ENCODE measurements at places on chromosomes 6 and 20.

GRCh38 chr6:116277124-116277523, 2.6 kb downstream of the TSPYL1 start:
- no peak for DNase-seq

DNA sequence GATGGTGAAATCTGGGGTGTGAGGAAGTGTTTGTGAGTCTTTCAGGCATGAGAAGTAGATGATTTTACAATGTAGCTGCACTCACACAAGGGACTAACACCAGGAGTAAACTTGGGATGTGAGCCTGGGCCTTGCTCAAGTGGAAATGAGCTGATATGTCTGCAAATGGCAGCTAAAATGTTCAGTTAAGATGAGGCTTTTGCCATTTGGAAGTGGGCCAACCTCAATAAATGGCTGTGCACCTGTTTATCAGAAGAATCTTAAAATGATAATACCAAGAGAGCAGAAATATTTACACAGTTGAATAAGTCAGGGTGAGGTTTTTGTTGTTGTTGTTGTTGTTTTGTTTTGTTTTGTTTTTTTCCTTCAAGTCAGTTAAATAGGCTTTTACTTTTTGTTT, 25.7 kb upstream of the KLHL31 start:
- DNase-seq = no peak

DNA sequence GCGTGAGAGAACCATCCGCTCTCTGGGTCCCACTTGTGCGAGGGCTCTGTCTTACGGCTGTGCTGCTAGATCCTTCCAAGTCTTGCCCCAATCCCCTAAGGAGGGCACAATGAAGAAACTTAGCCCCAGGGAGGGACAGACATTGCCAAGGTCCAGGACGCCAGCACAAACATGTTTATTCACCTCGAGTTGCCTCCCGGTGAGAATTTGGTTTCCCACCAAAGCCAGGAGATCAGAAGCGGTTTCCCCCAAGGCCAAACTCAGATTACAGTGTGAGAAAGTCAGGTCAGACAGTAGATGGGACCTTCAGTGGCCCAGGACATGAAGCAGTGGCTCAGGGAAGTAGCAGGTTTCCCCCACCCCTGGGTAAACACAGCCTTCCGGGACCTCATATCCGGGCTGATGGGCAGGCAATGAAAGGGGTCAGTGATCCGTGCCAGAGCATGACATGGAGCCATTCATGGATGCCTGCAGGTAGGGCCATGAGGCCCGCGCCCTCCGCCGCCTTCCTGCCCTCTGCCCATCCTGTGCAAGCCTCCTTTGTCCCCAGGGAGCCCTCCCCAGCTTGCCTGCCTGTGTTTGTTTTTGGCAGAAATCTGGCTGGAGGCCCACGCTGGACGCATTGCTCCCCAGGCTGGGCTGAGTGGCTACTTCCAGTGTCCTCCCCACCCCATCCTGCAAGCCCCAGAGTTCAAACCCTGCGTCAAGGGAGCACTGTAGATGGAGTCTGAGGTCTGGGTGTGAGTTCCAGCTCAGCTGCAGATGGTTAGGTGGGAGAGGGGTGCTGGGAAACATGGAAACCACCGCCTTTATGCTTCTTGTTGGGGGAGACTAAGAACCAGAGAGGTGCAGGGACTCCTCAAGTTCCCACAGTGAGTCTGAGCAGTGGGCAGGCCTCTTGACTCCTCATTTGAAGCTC, 2.0 kb downstream of the BPIFB2 start:
- no peak for DNase-seq

DNA sequence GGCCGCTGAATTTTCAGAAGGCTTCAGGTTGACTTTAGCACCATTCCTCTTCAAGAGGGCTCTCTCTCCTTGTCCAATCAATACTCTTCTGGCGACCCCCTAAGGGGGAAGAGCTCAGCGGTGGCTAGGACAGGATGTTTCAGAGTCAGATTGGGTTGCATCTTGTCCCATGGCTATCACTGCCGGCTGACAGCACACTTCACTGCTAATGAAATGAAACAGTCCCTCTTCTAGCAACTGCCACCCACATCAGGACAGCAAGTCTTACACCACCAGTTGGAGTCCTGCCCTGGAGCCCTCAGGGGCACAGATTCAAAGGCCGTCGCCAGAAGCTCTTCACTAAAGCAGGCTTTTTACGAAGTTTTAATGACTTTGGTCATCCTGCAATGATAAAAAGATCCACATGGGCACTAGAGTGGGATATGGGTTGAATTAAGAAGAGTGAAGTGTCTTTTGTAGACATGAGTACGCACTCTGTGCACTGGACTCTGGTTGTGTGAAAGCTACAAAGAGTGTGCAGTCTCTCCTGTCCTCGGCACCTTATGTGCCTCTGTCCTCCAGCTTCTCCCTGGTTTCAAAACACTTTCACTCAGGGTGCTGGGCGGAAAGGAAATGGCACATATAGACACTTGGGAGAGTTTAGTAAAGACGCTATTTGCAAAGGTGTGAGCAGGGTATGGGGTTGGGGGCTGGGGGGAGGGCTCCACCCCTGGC, 66.1 kb upstream of the SLC22A16 start:
- DNase-seq = no peak

GRCh38 chr6:139736325-139736906, 362.0 kb upstream of the CITED2 start:
- DNase-seq = no peak

DNA sequence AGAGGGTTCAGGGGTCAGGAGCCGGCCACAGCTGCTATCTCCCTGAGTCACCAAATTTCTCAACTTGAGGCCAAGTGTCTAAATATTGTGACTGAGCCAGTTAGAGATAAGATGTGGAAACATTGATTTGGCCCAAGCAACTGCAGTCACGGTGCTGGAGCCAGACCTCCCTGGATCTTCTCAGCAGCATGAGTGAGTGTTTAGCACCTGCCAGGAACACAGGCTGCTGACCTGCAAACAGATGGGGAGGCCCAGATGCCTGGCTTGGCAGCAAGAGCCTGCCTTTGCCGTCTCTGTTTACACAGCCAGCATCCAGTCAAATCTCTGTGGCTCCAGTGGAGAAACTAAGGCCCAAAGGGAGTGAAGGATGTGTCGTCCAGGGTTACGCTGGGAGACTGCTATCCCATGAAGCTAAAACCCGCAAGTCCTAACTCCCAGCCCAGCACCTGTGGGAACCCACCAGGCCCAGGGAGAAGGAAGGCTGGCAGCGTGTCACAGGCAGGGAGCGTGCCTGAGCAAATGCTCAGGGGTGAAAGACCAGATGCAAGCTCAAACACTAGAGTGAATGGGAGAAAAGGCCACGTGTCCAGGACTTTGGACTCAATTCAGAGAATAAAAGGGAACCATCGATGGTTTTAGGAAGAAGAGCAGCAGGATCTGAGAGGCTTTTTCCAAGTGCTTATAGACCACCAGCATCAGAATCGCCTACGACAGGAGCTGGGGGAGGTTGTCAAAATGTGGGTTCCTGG, 15.9 kb upstream of the PTGIS start:
- no peak for DNase-seq

- no peak for DNase-seq
These were observed 79.4 kb downstream of the JAG1 start for GRCh38 chr20:10594296-10594868.

DNA sequence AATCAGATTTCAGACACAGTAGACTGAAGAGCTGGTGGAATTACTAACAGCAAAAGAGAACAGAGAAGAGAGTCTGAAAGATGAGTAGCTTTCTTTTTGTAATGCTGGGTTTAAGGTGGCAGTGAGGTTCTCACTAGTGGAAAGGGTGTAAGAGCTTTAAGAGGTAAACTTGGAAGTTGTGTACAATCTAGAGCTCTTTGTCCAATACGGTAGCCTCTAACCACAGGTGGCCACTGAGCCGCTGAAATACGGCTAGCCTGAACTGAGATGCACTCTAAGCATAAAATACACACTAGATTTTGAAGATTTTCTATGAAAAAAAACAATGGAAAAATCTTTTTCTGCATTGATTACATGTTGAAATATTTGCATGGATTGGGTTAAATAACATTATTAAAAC, 4.0 kb downstream of the ELOVL2 start:
- no peak for DNase-seq

GRCh38 chr6:70222439-70222749, 80.5 kb downstream of the COL9A1 start:
- no peak for DNase-seq

- DNase-seq = no peak
These were observed 17.0 kb upstream of the FHL5 start for GRCh38 chr6:96545882-96546281.

DNA sequence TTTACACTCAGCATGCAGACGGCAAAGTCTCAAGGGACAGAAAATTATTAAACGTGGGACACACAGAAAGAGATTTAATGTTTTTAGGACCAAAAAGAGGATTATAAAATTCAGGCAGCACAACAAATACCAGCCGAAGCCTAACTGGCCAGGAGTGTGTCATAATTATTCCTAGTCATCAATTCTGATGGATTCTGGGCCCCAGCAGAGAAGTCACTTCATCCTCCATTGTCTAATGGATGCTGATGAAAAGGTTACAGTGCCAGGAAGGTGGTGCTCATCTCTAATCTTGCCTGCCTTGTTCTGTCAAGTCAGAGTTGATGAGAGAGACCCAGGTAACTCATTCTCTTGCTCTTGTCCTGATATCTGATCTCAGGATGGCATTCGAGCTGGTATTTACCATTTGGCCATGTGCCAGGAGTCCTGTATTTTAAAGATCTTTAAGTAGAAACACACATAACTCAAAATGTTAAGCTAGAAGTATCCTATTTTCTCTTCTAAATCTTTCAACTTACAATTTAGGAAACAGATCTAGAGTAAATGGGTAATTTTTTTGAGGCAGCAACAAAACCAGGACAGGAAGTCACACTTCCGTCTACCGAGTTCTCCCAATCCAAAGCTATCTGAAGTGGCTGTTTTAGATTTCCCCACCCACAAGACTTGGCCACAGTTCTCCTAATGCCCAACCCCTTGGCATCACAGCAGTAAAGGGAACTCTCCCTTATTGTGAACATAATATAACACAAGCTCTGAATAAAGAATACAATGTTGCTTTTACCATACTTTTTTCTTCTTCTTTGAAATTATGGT, 50.0 kb downstream of the ADAT2 start:
- no peak for DNase-seq

DNA sequence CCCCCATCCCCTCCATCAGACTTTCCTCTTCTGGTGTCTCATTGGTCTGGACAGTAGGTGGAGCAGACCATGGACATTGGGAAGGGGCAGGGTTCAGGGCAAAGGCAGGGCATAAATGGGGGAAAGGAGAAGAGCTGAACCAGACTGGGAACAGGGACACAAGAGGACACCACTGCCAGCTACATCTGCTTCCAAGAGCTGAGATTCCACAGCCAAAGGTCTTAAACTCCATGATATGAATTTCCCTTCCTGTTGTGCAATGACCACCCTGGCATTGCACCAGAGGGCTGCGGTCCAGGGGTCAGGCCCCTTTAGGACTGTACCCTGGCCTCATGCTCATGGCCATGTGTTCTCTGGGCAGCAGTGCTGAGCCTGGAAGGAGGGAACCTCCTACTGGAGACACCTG, 137.9 kb downstream of the MAFB start:
- no peak for DNase-seq

GRCh38 chr6:118324116-118324515, 224.0 kb upstream of the PLN start:
- DNase-seq = no peak

- DNase-seq = no peak
These were observed 8.1 kb downstream of the TLDC2 start for GRCh38 chr20:36883977-36884535.

DNA sequence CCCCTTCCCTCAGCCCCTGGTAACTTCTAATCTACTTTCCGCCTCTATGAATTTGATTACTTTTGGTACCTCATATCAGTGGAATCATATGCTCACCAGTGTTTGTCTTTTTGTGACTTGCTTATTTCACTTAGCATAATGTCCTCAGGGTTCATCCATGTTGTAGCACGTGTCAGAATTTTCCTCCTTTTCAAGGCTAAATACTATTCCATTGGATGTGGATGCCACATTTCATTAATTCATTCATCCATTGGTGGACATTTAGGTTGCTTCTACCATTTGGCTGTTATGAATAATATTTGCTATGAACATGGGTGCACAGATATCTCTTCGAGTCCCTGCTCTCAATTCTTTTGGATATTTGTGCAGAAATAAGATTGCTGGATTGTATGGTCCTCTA, 388.6 kb upstream of the SOX4 start:
- DNase-seq = no peak

DNA sequence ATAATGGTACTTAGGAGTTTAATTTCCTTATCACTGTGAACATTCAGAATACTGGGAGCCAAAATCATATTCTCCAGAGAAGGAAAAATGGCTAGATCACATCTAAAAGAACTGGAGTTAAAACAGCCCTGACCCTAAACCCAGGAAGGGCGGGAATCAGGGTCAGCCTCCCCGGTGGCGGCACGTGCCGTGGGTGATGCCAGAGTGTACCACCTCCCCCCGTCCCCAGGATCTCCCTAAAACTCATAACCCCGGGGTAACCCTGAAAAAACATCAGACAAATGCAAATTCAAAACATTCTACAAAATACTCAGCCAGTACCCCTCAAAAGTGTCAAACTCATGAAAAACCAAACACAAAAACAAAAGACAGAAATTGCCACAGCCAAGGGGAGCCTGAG, 148.3 kb downstream of the DLL1 start:
- DNase-seq = no peak

DNA sequence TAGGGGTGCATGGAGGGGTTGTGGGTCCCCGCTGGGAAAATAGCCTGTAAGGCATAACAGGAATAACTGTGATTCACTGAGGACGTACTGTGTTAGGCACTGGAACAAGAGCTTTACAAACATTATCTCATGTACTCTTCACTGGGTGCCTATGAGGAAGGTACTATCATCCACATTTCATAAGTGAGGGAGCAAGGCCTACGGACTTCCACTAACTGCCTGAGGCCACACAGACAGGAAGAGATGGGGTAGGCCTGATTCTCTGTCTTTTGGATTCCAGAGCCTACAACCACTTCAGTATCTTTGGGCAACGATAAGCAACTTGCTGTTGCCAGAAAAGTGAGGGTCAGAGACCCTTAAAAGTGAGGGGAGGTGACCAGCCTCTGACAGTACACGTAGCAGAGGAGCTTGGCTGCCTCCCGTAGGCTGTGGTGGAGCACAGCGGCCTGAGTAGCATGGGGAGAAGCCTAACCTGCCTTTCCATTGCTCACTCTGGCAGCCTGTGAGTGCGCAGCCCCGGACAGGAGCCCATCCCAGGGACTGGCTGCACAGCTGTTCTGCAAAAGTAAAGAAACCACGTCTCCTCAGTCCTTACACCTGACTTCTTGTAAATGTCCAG, 30.4 kb downstream of the PSMB1 start:
- DNase-seq = no peak

DNA sequence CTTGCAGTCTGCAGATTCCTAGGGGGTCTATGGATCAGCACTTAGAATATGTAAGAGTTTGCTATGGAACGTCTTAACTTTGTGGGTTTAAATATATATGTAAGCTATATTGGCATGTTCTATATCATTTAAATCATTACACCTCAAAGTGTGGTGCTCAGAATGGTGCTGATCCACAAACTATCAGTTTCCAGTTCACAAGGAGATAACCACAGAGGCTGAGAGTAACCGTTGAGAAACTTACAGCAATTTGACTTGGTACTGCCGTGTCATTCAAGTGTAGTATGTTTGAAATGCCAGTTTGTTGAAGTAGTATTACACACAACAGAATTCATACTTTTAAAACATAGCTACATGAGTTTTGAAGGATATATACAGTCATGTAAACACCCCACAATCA, 279.7 kb downstream of the FARS2 start:
- DNase-seq = no peak

- no peak for DNase-seq
These were observed 58.9 kb downstream of the UST start for GRCh38 chr6:148805777-148806176.

GRCh38 chr20:668050-668449, 7.6 kb downstream of the SCRT2 start:
- no peak for DNase-seq
